ENCODE measurements at places on chromosomes 4 and X.

DNA sequence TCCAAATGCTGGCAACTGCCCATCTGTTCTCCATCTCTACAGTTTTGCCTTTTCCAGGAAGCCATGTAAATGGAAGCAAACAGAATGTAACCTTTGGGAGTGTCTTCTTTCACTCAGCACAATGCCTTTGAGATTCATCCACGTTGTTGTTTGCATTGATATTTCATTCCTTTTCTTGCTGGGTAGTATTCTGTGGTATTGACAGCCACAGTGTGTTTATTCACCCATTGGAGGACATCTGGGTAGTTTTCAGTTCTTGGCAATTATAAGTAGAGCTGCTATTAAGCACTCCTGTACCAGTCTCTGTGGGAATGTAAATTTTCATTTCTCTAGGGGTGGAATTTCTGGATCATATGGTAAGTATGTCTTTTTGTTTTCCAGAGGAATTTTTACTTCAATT, 194.3 kb upstream of the RPS6KA3 start:
- DNase-seq = no peak

GRCh38 chrX:16239211-16239610, 71.9 kb downstream of the MAGEB17 start:
- DNase-seq = no peak

DNA sequence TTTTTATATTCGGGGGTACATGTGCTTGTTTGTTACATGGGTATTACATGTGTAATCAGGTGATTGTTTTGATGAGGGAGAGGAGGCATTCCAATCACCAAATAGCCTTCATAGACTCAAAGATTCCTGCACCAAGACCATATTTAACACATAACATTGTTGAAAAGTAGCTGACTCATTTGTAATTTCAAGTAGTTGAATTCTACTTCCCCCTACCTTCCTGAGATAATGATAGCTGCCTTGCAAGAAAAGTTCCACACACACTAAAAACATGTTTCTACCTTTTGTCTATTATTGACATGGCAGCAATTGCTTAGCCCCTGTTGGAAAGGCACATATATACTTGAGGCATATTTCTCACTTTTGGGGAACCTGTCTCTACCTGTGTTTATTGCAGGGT, 16.1 kb downstream of the PGAM4 start:
- DNase-seq = no peak

DNA sequence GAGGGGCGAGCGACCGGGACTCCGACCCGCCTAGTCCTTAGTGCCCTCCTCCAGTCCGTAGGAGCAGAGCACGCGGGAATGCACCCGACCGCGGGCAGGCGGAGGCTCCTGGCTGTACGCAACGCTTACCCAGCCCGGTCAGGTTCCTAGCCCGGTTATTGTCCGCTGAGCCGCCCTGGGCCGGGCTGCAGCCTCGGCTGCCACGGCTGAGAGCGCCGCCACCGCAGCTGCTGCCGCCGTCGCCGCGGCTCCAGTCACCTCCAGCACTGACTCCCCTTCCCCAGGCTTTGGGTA, at the start of gene AMER1:
Gene AMER1 (minus strand): TSS at position 268 of the 294 bp plus-strand sequence. CDS start 12,422 bp downstream, outside the sequence.
- no peak for DNase-seq

GRCh38 chrX:30973784-30974427, 84.9 kb upstream of the TAB3 start:
- no peak for DNase-seq

- no peak for DNase-seq
Observed at GRCh38 chrX:99705701-99706100, 704.4 kb downstream of the PCDH19 start.

- DNase-seq = no peak
Observed at GRCh38 chrX:107624893-107625292, 3.4 kb upstream of the PRPS1 start.
